HS-5 (cell line): ENCODE measurements at places on chromosomes 16 and 17.

DNA sequence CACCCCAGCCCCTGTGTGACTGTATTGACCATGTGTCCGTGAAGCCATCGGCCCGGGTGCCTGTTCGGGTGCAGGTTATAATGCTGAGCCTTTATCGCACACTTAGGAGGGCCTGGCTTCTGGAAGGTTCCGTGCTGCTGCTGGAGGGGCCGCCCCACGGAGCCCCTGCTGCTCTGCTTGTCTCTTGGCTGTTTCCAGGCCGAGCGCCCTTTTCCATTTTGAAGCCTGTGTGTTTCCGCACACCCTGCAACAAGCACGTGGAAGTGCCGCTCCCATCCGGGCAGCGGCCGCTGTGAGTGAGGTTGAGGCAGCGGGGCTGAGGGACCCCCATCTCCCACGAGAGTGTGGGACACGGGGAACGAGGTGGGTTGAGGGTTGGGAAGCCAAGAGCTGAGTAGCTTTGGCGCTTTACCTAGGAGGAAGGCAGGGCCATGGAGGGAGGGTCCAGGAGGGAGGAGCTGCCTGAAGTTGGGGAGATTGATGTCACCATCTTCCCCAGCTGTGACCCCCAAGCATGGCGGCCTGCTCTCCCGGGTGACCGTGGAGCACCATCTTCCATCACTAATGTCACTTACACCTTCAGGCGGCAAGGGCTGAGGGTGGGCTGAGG, 200.1 kb upstream of the GSE1 start:
- no peak for DNase-seq

GRCh38 chr17:42337442-42337841, 49.1 kb downstream of the STAT5A start:
- no peak for DNase-seq

DNA sequence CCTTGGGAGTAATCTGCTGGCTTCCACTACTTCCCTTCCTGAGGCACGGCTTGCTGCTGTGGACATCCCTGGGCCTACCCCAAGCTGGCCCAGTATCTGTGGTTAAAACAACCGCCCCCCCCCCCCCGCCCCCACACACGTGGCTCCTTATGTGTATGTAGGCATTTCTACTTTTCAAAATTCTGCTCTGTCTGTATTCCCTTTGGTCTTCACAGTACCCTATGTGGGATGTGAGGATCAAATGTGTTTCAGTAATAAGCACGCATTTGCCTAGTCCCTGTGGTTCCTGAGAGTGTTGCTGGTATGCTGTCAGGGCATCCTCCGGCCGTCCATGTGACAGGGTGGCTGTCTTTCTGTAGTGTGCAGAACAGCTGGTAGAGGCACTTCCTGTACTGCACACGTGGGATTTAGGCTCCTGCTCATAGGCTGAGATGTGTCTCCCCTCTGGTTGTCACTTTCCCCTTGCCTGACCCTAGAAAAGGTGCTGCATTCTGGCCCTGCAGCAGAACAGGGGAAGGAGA, 2.2 kb downstream of the NT5M start:
- DNase-seq, result no peak

GRCh38 chr17:67311575-67311974, 54.8 kb downstream of the PSMD12 start:
- no peak for DNase-seq

- no peak for DNase-seq
Measured at GRCh38 chr16:11681556-11681955, 13.3 kb downstream of the SNN start.
